ENCODE measurements at places on chromosomes 1 and 21.
A peak's percentile ranks its signal among the peaks of the same experiment; 100 is the strongest.

DNA sequence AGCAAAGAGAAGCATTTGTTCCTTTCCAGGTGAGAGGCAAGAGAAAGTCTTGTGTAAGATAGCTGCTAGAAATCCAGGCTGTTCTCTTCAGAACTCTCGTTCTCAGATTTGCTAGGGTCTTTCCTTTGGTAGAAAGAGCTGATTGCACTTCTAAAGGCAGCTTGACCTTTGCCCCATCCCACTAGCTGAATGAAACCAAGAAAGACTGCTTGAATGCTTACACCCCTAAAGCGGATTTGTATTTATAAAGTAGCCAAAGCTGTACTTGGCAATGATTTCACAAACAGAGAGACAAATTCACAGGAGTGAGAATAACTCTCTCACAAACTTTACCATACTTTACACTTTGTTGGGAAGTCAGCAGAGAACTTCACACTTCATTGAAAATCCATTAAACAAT is 424.1 kb downstream of the TTLL7 start:
- DNase-seq: no peak

GRCh38 chr1:231144416-231145193 is 17.3 kb upstream of the TRIM67 start:
- DNase-seq: no peak

DNA sequence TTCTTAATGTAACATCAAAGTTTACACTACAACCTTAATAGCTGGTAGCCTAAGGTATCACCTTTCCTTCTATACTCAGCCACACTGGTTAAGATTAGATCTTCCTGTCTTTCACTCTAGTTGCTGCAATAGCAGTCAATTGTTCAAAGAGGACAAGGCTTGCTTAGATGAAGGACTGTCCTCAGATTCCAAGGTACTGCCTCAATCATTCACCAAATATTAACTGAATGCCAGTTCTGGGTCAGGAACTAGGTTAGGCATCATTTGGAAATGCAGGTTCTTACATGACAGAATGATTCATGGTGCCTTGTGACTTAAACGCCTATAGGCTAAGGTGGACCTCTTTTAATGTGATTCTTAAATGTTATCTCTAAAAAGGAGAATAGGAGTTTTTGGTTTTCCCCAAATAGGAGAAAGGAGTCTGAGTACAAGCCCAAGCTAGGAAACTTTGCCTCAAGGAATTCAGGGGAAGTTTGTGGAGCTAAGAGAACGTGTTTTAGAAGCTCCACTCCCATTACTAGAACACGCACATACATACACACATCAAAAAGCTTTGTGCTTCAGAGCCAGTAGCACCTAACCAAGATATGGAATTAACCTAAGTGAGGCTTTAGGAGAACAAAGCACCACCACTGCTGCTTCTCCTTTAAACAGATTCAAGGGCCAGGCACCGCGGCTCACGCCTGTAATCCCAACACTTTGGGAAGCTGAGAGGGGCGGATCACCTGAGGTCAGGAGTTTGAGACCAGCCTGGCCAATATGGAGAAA is 8.5 kb upstream of the WDR47 start:
- no peak for DNase-seq

GRCh38 chr1:230798491-230798890 is 51.3 kb downstream of the CAPN9 start:
- DNase-seq: no peak

GRCh38 chr1:209651138-209651587 is 1.1 kb downstream of the LAMB3 start:
- DNase-seq: peak; percentile 86

DNA sequence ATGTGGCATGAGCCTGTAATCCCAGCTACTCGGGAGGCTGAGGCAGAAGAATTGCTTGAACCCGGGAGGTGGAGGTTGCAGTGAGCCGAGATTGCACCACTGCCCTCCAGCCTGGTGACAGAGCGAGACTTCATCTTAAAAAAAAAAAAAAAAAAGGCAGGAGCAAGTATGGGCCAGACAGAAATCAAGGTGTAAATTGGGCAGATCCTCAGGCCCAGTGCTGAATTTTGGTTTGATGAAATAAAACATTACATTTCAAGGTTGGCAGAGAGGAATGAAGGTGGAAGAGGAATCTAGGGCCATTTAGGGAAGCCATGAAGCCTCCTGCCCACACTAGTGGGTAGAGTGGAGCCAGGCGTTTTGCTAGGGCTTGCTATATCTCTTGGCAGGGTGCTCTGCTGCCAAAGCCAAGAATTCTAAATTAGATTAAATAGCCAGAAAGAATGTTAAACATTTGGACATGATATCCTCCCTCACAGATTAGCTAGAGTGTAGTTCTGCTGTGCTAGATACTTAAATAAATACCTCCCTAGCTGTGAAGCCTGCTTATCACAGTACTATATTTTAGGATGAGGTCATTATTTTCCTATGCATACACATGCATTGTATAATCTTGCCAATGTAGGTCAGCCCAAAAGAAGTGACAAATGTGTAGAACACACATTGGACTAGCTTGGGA is 16.6 kb upstream of the LGALS8 start:
- DNase-seq: no peak

DNA sequence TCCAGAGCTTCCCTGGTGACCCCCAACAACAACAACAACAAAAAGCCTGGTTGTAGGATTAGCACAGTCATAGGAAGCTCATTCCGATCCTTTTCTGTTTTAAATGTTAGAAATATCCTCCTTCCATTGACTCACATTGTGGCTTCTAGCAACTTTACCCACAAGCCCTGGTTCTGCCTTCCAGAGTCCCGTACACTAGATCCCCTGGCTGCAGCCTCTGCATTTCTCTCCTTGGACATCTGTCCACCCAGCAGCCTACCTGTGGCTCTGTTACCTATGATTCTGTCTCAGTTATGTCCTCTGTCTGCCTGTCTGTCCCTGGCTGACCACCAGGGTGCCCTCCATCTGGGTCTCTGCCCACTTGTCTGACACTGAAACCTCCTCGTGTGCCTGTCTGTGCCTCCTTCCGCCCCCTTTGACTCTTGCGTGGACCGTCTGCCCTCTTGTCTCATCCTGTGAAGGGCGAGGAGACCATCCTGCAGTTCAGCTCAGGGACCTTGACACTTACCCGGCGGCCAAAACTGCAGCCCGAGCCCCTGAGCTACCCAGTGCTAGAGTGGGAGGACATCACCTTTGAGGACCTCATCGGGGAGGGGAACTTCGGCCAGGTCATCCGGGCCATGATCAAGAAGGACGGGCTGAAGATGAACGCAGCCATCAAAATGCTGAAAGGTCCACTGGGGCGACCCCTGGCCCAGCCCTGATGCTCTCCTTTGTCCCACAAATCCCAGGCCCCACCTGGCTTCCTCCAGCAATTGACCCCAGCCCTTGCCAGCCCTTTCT is 16.1 kb downstream of the TIE1 start:
- no peak for DNase-seq

DNA sequence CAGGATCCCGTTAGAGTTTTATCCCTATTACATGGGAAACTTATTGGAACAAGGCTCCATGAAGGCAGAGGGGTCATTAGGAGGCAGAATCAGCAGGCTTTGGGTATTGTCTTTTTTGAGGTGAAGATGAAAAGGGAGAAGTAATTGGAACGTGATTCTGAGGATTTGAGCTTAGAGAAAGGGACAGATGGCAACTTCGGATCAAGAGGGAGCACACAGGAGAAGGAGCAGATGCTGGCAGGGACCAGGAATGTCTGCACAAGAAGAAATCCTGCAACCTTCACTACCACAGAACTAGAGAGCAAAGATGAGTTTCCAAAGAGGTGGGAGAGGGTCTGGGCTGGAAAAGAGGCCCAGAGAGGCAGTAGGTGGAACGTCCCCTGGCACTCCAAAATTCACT is 202.8 kb downstream of the RRAGC start:
- no peak for DNase-seq

- DNase-seq: no peak
Observed at GRCh38 chr1:230224101-230224960, 157.3 kb downstream of the GALNT2 start.

GRCh38 chr1:25194572-25195020 is 37.7 kb downstream of the SYF2 start:
- no peak for DNase-seq

GRCh38 chr1:3697810-3698209 is 45.5 kb downstream of the TP73 start:
- no peak for DNase-seq

DNA sequence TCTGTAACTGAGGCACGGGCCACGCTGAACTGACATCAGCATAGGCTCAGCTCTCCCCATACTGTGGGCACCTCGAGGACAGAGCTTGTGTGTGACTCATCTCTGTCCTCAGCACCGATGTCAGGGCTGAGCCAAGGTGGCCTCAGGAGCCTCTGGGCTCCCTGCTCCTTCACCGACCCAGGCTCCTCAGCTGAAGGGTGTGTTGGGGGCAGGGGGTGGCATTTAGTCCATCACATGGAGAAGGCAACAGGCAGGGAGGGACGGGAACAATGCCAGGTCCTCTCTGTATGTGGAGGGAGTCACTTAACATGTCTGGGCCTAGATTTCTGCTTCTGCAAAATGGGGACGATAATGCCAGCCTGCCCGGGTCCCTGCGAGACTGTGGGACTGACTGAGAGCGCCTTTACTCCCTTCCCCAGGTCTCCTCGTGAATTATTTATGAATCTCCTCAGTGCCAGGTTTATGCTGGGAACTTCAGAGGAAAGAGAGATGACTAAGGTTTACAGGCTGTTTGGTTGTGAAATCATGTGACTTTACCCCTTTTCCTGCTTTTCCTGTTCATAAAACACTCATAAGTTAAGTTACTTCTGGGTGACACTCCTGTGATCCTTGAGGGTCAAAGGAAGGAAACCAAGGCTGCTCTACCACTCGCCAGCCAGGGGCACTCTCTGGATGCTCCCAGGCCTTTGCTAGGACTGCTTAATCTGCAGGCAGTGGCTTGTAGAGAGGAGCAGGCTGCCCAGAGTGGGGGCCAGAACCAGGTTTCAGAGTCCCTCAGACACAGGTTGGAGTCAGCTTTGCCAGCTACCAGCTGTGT is 16.2 kb downstream of the TTC39A start:
- DNase-seq: no peak

- DNase-seq: no peak
Observed at GRCh38 chr1:230793463-230793745, 46.2 kb downstream of the CAPN9 start.

DNA sequence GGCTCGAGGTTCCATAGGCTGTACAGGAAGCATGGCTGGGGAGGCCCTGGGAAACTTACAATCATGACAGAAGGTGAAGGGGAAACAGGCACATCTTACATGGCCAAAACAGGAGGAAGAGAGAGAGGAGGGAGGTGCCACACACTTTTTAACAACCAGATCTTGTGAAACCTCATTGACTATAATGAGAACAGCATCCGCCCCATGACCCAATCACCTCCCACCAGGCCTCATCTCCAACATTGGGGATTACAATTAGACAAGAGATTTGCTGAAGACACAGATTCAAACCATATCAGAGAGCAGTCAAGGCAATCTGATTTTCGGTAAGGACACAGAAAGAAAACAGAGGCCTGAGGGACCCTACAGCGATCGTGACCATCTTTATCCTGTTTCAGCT is 41.7 kb downstream of the TNFRSF9 start:
- no peak for DNase-seq

GRCh38 chr1:221724931-221725605 is 16.8 kb downstream of the DUSP10 start:
- peak; percentile 90 for DNase-seq

- no peak for DNase-seq
Observed at GRCh38 chr1:21572221-21572620, 63.0 kb downstream of the ALPL start.

DNA sequence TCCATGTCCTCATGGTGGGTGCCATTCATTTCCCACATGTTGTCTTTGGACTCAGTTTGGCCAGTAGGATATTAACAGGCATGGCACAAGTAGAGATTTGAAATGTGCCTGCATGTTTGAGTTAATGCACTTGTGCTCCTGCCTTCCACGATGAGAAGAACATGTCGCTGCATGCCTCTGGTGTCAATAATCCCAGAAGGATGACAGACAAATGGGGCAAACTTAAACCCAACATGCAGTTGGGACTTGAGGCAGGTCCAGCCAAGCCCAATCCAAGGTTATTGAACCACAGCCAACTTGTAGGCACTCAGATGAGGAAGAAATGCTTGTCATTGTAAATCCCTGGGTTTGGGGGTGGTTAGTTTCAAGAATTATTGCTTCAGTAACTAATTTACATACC is 174.6 kb downstream of the TRIM33 start:
- DNase-seq: no peak

DNA sequence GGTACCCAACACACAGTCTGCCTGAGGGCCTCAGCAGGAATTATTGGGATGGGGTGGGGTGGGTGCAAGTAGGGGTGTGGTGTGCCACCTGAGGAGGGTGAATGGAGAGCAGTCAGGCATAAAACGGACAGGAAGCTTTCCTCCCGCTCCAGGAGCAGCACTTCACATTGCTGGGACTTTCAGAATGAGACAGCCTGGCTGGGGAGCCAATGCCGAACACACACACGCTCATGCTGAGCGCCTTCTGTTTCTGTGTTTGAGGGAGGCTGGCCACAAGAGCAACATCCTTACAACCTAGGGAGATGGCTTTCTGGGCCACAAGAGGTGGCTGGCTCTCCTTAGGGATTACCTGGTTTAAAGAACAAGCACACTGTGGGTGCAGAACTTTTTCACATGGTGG is 98.0 kb downstream of the LAMC2 start:
- no peak for DNase-seq

- DNase-seq: no peak
Observed at GRCh38 chr1:76080552-76081079, 6.1 kb downstream of the ST6GALNAC3 start.

GRCh38 chr1:68213843-68214242 is 18.5 kb downstream of the WLS start:
- peak; percentile 44 for DNase-seq

DNA sequence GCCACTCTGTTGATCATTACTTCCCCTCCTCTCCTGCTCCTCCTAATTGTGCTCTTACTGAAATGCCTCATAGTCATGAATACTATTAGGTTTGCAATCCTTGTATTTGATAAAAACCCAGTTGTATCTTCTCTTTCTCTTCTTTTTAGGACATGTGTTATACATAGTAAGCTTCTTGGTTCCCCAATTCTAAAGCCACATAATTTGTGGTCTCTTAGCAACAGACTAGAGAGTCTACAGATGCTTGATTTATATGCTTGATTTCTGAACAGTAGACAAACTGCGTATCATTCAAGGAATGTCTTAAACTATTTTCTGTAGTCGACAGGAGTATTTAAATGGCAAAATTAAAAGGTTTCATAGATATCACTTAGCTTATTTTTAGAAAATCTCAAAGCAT is 1598.9 kb downstream of the PLA2G4A start:
- DNase-seq: no peak

- peak; percentile 58 for DNase-seq
Observed at GRCh38 chr1:155938220-155938627, 3.2 kb upstream of the RXFP4 start.

DNA sequence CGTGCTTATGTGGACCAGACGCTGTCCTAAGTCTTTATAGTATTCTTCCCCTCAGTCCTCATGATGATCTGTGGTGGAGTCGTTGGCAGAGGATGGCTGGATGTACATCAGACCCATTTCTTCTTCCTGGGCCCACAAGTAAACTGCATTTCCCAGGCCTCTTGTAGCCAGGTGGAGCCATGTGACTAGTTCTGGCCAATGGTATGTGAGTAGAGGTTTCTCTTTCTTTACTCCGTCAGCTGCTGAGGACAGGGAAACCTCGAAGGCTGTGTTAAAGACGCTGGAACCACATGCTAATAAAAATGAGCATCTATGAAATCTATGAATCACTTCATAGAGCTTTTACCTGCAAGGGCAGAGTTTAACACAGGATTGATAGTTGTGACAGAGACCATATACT is 18.7 kb upstream of the ZNF362 start:
- no peak for DNase-seq

- DNase-seq: no peak
Observed at GRCh38 chr1:49765034-49765433, 258.7 kb downstream of the AGBL4 start.

GRCh38 chr1:96424877-96425276 is 296.7 kb upstream of the PTBP2 start:
- no peak for DNase-seq
